Activated CD8-positive, alpha-beta memory T cell treated with anti-CD3 and anti-CD28 coated beads for 1 hour (primary cell): ENCODE measurements at places on chromosomes 13 and 19.

DNA sequence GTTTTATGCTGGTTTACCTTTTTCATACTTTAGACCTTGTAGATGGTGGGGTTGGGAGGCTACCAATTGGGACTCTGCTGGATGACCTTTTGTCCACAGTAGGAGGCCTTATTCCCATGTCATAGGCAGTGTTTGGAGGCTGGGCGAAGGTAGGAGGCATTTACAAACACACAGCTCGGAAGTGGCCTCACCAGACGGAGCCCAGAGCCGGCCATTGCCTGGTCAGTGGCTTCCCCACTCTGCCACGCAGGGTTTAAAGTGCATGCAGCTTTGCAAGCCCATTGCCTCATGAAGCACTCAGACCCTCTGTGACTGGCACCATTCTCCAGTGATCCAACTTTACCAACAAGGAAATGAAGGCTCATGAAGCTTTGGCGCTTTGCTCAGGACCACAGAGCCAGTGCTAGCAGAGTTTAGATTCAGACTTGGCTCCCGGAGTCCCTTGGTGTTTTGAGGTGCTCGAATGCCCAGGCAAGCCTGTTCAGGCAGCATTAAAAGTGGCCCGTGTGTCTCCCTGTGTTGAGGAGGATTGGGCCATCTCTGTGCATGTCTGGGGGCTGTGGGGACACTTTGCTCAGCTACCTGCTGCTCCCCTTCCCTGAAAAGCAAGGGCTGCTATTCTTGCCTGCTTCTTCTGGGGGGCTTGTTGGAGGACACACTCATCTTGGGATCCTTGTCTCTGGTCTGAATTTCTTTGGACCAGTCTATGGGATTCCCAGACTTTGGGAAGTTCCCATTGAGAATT lies 148.7 kb downstream of the ZNF536 start:
- no peak for DNase-seq

GRCh38 chr13:80215368-80215767 lies 125.6 kb downstream of the SPRY2 start:
- no peak for DNase-seq

DNA sequence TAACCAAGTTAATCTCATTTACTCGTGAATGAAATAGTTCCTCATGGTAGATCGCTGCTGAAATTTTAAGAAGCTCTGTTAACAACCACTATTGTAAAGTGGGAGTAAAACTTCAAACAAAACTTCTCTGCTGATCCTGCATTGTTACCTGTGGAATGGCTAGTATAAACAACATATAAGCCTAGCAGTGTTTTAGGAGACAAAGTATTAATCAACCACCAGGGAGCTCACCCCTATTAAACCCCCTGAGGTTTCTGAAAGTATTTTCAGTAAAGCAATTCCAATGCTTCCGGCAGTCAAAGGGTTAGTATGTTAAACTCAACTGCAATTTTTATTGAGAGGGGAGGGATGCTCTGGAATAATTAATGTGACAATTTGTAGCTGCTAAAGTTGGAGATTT lies 30.0 kb upstream of the PCDH17 start:
- no peak for DNase-seq

DNA sequence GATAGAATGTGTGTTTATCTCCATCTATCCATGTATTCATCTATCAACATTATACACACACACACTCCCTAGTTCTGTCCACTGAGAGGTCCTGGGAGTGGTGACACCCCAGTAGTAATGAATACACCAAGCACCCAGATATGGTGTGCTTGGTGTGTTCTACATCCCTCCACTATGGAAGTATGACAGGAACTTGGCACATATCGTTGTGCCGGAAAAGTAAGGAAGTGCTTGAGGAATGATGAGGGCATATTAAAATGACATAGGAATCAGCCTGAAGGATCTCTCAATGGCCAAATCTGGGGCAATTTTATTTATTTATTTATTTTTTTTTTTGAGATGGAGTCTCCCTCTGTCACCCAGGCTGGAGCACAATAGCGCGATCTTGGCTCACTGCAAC lies 28.3 kb upstream of the FBXO17 start:
- no peak for DNase-seq

DNA sequence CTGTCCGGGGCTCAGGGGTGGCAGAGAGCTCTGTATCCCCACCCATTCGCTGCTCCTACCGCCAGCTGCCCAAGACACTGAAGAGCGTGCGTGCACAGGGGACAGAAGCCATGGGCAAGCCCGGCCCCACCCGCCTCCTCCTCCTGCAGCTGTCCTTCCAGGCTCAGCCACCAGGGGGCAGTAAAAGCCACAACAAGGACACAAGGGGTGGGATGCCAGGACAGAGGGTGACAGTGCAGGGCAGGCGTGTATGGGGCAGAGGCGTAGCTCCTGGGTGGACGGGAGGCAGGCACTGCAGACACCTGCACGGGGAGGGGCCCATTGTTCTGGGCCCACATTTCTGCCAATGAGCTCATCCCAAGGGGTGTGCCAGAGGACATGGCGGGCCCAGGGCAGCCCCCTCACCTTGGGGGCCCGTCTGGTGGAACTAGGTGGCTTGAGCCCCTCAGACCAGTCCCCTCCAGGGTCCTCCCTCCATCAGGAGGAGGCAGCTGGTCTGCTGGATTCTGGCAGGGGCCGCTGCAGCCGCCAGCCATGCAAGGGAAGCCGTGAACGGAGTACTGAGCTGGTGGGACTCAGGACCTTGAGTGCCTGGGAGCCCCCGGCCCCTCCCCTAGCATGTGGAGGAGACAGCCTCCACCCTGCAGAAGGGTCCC lies 61.2 kb downstream of the MLLT1 start:
- peak; percentile 68 for DNase-seq

DNA sequence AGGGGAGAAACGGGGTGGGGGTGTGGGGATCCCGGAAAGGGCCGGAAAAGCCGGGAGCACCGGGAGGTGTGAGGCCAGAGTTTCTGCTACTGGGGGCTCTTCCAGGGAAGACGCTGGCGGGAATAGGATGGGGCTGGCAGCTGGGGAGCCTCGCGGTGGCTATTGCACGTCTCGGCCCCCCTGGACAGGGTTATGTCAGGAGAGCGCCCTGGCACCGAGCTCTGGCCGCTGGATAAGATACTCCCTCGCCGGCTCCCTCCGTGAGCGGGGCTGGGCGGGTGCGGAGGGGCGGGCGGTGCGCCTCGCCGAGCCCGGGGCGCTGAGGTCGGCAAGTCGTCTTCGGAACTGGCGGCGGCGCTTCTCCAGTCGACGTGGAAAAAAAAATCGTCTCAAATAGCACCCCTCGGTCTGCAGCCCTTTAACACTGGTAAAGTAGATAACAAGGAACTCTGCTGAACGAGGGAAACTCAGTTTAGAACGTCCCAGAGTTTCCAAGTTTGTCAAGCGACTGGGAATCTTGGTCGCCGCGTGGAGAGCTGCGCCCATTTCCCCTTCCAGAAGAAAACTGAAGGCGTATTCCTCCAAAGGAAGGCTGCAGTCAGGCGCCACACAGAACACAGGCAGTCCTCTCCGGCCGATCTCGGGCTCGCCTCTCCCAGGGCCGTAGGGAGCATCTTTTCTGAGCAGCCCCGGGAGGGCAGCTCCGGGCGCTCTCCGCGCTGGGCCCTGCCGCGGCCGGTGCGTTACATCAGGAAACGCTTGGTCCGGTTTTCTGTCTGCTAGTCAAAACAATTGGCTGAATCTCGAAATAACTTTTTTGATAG lies 115.1 kb downstream of the KCNRG start:
- DNase-seq = no peak
